ENCODE measurements at places on chromosomes 7 and 10. TPM values are rescaled to one million over a fixed set of nuclear protein-coding genes. Genes with fewer than 3 reads are reported as not detected.

- no peak for DNase-seq
These were observed 1.4 kb downstream of the RAB11FIP2 start for GRCh38 chr10:118045158-118045836.

GRCh38 chr7:155807065-155807671, 5.1 kb downstream of the SHH start:
- DNase-seq, result no peak

DNA sequence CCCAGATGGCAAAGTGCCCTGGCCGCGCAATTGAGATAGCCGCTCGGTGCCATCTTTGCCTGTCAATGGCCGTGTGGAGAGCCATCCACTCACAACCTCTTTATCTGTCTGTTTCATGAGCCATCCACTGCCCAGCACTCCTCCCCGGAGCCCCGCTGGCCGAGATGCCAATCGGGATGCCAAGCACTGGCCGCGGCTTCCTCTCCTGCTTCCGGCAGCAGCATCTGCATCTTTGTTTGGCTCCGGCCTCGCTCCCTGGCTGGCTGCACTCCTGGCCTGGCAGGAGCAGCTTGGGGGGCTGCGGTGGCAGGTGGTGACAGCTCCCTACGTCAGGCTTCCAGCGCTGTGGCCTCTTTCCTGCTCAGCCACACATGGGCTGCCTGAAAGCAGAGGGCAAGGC, 231.7 kb downstream of the USP6NL start:
- DNase-seq, result no peak

DNA sequence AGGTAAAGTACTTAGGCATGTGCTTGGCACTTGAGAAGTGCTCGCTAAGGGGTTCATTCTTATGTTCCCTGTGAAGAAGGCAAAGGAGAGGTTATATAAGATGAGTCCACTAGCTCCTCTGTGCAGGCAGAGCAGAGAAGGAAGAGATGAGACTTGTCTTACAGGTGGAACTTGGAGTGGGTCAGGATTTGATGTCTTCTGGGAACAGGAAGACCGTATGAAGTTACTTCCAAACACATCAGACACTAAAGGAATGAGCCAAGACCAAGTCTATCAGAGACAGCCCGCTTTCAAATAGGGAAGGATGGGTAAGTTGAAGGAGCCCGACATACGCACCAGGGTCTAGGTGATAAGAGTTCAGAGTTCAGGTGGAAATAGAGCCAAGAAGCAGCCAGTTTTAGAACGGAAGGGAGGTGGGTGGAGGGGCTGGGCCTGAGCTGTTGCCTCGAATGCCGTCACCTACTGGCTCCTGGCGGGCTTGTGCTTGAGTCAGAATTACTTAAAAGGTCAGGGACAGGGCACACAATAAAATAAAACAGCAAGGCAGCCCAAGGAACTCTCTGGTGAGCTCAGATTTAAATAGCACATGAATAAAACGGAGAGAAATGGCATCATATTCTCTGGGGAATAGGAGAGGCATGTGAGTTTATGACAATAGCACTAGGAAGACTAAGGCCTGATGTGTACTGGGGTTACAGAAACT, 56.1 kb upstream of the GRB10 start:
- DNase-seq, result no peak

Gene HMX3
- total RNA-seq, result not detected

DNA sequence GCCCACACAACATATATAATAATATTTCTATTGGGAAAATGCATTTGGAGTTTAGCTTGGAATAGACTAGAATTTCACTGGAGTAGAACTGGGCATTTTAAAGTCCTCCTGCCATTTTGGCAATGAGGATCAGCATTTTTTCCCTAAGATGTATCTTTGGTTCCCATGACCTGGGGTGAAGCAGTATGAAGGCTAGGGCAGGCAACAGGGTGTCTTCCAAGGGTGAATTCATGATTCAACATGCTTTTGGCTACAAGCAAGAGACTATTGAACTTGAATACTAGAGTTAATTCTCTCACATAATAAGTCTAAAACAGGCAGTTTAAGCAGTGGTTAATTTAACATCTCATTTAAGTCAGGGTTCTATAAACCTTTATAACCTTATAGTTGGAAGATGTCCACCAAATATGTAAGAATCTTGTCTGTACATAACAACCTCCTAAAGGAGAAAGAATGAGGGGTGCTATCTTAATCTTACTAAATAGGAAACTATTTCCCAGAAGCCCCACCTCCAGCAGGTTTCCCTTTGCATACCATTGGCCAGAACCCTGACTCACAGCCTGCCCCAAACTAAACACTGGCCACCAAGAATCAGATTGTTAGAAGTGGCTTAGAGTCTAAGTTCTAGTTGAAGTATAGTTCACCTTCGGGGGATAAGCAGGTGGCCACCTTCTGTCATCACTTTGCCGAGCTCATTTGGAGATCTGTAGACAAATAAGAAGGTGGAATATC, 96.0 kb upstream of the PRPS1L1 start:
- no peak for DNase-seq

Gene TDRD1
- 0.12 TPM for total RNA-seq

DNA sequence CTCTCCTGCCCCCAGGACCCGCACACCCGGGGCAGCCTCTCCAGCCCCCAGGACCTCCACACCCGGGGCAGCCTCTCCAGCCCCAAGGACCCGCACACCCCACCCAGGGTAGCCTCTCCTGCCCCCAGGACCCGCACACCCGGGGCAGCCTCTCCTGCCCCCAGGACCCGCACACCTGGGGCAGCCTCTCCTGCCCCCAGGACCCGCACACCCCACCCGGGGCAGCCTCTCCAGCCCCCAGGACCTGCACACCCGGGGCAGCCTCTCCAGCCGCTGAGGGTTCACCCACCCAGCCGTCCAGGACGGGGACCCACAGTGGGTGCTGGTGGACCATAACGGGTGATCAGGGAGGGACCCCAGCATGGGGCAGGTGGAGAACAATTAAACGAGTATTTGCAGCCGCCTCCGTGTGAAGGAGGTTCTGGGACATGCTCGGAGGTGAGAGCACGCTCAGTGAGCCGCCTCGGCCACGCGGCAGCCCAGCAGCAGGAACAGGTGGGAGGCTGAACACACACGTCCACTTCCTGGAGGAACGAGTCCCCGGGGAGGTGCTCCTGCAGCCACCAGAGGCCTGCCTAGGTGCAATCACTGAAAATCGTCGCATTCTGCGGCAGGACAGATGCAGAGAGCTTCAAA, 107.9 kb downstream of the PDGFA start:
- no peak for DNase-seq
